B cell (primary cell): ENCODE measurements at places on chromosomes 7 and 10. TPM values are rescaled to one million over a fixed set of nuclear protein-coding genes. Genes with fewer than 3 reads are reported as not detected.

DNA sequence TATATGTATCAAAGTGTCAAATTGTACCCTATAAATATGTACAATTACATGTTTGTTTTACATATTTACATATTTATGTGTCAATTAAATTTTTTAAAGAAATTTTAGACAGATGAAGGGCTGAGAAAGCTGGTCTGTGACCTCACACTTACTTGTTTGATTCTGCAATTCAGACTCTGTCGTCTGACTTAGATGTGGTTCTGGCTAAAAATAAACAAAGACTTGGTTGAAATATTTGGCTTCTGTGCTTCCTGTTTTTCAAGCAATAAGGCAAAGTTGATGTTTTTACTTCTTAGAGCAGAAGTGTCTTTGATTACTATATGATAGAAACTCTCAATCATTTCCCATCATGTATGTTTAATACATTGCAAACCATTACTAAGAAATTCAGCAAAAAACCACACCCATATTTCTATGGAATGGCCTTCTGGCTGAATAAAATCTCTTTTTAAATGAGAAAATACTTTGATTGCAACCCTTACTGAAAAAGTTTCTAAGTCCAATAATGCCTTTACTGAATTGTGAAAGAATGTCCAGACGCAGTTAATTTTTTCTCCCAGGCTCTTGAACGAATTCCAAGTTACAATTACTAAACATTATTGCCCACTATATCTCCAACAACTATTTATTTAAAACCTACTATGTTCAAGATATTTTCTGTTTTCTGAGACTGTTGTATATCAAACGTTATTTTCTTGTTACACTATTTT, 59.5 kb upstream of the PRKG1 start:
- no peaks in the 10 kb centered on the region for H3K27me3 ChIP-seq
- no peak for DNase-seq
- peaks cover 7% of the 10 kb centered on the region for H3K4me1 ChIP-seq
- no peaks in the 10 kb centered on the region for H3K36me3 ChIP-seq

DNA sequence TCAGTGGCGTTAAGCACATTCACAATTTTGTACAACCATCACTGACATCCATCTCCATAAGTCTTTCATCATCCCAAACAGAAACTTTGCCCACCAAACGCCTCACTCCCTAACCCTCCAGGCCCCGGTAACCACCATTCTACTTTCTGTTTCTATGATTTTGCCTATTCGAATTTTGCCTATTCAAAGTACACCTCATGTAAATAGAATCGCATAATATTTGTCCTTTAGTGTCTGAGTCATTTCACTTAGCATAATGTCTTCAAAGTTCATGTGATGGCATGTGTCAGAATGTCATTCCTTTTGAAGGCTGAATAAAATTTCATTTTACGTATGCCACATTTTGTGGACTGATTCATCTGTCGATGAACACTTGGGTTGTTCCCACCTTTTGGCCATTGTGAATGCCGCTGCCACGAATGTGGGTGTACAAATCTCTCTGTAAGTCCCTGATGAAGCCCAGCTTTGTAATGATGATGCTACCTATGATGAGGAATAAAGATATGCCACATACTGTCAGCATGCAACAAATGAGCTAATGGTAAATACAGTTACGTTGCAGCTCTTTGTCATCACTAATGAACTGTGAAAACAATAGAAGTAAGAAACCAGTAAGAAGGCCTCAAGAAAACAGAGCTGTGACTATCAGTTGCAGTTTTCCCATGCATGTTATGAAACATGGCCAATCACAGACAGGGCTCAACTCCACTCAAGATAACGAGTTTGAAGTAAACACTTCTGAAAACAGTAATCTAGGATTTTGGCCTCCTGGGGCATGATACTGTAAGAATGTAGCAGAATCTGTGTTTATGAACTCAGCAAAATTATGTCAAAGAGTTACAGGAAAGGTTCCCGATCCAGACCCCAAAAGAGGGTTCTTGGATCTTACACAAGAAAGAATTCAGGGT, 120.0 kb downstream of the ADAM12 start:
- no peaks in the 10 kb centered on the region for H3K4me1 ChIP-seq
- H3K36me3 ChIP-seq, result no peaks in the 10 kb centered on the region
- no peaks in the 10 kb centered on the region for H3K27me3 ChIP-seq
- no peak overlapping the region for H3K4me3 ChIP-seq
- no peak overlapping the region for H3K27ac ChIP-seq
- no peak for DNase-seq

DNA sequence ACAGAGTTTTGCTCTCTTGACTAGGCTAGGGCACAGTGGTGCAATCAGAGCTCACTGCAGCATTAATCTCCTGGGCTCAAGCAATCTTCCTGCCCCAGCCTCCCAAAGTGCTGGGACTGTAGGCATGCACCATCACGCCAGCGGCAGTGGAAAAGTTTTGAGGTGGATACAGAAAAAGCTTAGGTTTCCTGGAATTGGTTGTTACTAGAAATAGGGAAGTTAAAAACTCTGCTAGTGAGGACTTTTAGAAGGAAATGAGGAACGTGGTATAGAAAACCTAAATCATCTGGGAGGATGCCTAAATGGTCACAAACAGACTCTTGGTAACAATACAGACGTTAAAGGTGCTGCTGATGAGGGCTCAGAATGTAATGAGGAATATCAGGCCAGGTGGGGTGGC, 10.9 kb upstream of the SNX8 start:
- H3K4me1 ChIP-seq, result no peaks in the 10 kb centered on the region
- H3K27ac ChIP-seq, result no peak overlapping the region

- H3K4me3 ChIP-seq, result no peak overlapping the region
- H3K27ac ChIP-seq, result no peak overlapping the region
- H3K27me3 ChIP-seq, result no peaks in the 10 kb centered on the region
- peaks cover 12% of the 10 kb centered on the region for H3K36me3 ChIP-seq
These were observed 22.7 kb downstream of the AVPI1 start for GRCh38 chr10:97664282-97664850.

DNA sequence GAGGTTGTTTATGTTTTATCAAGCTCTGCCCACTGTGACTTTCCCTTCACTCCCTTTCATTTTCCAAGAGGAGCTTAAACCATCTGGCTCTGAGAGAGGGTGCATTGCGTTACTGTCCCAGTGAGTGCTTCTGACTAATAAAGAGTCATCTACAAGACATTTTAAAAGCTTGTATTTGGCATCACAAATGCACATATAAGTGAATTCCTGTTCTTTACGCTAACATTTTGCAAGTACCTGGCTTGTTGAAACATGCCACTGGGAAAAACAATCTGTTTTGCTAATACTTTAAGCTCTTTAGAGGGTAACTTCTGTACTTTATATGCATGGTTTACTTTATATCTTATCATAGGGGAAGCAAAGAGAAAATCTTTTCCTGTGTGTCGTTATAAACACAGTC, 534.6 kb upstream of the POM121L12 start:
- H3K27me3 ChIP-seq, result no peaks in the 10 kb centered on the region
- no peak overlapping the region for H3K27ac ChIP-seq
- no peak overlapping the region for H3K4me3 ChIP-seq
- H3K36me3 ChIP-seq, result no peaks in the 10 kb centered on the region
- peaks cover 5% of the 10 kb centered on the region for H3K4me1 ChIP-seq

DNA sequence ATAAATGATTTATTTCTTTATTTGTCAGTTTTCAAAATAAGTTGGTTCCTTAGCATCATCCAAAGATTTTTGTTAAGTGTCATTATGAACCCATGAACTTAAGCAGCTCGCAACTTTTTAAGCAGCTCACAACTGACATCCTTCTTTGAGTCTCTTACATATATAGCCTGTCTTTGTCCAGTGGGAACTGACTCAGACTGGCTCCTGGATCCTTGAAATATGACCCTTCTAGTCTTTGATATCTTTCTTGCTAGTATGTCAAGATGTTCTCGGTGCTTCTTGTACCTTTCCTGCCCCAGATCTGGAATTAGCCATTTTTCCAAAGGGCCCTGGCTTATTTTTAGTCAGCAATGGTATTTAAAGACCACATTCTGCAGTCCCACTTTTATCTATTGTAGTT, 53.9 kb upstream of the ARID5B start:
- H3K36me3 ChIP-seq, result no peaks in the 10 kb centered on the region
- no peak for DNase-seq
- no peak overlapping the region for H3K4me3 ChIP-seq
- no peaks in the 10 kb centered on the region for H3K4me1 ChIP-seq
- no peaks in the 10 kb centered on the region for H3K27me3 ChIP-seq
- H3K27ac ChIP-seq, result no peak overlapping the region

DNA sequence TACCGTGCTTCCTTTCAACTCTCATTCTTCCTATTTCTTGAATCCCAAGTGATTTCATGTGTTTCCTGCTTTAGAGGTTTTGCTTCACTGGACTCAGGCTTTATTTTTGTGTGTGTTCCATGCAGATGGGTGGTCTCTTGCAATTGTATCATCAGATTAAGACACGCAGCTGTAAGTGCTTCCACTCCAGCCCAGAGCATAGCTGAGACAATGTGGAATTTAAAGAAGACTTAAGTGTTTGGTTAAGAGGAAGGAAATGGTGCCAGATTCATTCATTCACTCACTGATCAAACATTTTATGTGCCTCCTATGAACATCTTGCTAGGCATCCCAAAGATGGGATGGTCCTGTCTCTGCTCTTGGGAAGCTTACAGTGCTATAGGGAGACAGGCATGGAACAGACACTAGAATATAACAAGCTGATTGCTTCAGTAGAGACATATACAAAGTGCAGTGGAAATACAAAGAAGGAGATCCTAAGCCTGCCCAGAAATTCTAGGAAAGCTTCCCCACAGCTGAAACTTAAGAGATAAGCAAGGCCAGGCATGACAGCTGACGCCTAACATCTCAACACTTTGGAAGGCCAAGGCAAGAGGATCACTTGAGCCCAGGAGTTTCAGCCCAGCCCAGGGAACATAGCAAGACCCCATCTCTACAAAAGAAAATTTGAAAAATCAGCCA, 46.1 kb upstream of the LRRC17 start:
- DNase-seq, result no peak
- H3K4me3 ChIP-seq, result no peak overlapping the region
- no peak overlapping the region for H3K27ac ChIP-seq
- H3K27me3 ChIP-seq, result no peaks in the 10 kb centered on the region
- H3K4me1 ChIP-seq, result no peaks in the 10 kb centered on the region

The SPDYE11 gene
- not detected in 2 replicates for total RNA-seq

The PPP1R17 gene
- total RNA-seq, result 0.20 TPM in 1 of 2 replicates, not detected in the other

The CFAP43 gene
- 0.12 TPM in 1 of 2 replicates, not detected in the other for total RNA-seq

The A1CF gene
- total RNA-seq, result not detected in 2 replicates

The CHN2 gene
- total RNA-seq, result 0.86 and 2.9 TPM in 2 replicates

The ZNF239 gene
- 5.9 and 7.6 TPM in 2 replicates for total RNA-seq

The GRM8 gene
- not detected in 2 replicates for total RNA-seq

The GRM3 gene
- total RNA-seq, result not detected in 2 replicates

The PRPS1L1 gene
- not detected in 2 replicates for total RNA-seq

The SAMD9 gene
- total RNA-seq, result 39.2 and 42.1 TPM in 2 replicates

The NUTM2B gene
- 0.80 and 1.3 TPM in 2 replicates for total RNA-seq

The LDB3 gene
- total RNA-seq, result 0.07 TPM in 2 replicates
